ENCODE measurements at places on chromosomes 7 and 10.

DNA sequence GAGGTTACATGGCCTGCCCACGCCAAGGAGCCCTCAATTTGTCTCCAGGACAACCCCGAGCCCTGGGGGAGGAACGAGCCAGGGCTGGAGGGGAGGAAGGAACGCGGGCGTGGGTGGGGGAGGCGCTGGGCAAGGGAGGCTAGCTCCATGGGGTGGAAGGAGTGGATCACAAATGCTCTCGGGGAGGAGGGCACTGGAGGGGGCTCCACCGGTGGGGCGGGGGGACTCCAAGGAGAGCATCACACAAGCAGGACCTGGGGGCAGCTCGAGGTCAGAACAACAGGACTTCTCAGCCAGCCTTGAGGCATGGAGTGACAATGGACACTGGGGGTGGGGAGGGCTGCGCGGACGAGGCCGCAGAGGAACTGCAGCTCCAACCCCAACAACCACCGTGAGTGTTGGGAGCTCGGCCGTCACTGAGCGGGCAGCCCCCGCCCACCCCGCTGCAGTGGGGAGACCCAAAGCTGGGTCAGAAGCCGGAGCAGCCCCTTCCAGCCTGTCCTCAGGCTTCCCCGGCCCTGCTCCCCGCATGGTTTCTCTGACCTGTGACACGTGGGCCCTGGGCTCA, 41.1 kb downstream of the STK32C start:
- no peak for DNase-seq

GRCh38 chr7:29882481-29882880, 76.2 kb downstream of the WIPF3 start:
- DNase-seq = no peak

GRCh38 chr10:19577381-19577780, 238.9 kb upstream of the PLXDC2 start:
- no peak for DNase-seq

- no peak for DNase-seq
Observed at GRCh38 chr10:113331961-113332360, 220.9 kb upstream of the HABP2 start.

Data from lung microvascular endothelial cell (primary cell).